ENCODE measurements at places on chromosomes 16 and 17. TPM values are rescaled to one million over a fixed set of nuclear protein-coding genes. Genes with fewer than 3 reads are reported as not detected.

DNA sequence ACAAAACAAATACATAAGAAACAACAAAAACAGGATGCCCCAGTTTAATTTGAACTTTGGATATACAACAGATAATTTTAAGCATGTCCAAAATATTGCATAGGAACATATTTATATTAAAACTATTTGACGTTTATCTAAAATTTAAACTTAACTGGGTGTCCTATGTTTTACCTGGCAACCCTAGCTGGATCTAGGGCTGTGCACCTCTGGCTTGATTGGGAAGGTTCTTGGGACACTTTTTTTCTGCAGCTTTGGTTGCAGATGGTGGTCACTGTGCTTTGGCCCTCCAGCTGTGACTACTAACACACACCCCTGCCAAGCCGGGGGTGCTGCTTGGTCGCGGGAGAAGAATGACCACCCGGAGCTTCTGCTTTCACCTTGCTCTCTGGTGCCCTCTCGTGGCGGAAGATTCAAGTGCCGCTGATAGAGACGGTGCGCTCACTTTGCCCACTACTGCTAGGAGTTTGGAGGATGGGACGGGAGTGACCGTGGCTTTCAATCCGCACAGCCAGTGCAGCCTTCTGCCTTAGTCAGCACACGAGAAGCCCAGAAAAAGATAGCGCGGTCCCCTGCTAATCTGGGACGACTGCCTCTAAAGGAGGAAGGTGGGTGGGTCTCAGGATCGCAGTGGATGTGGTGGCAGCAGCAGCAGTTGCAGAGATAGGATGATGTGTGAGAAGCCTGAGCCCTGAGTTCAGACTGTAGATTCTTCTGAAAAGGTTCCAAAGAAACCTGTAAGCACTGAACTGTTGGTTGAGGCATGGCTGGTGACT, 6.7 kb downstream of the SPACA3 start:
- DNase-seq = peak; percentile 90

- DNase-seq = no peak
Observed at GRCh38 chr16:50491516-50491915, 56.7 kb upstream of the NKD1 start.

GRCh38 chr16:64991001-64991400, 130.9 kb downstream of the CDH11 start:
- DNase-seq = no peak

GRCh38 chr16:1965396-1966001, 873 bp upstream of the RPS2 start:
- no peak for DNase-seq

DNA sequence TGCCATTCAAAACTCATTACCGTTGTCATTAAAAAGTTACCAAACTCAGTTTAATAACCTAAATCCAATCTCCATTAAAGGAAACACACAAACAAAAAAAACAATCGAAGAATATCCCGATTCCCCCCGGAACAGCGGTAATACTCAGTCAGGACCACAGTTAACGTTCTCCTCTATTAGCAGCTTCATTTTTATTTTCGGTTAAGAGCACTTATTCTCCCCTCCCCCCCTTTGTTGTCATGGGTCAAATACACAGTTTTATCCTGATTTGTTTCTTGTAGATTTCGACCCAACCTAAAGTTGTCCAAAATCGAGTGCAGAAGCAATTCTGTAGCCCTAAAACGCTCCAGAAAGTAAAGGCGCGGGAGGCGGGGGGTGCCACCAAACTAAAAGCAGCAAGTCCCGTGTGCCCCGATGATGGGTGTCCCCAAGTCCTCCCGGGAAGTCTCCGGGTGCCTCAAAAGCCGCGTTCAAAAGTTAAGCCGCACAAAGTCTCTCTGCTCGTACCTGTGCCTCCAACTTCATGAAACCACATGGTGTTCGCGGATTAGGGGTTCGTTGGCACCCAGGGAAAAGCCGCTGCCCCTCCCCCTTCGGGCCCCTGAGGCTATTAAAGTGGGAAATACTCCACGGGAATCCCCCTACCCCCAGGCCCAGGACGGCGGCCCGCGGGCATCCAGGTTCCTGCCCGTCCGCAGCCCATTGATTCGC, 996 bp downstream of the SUMO2 start:
- DNase-seq = peak; percentile 65

DNA sequence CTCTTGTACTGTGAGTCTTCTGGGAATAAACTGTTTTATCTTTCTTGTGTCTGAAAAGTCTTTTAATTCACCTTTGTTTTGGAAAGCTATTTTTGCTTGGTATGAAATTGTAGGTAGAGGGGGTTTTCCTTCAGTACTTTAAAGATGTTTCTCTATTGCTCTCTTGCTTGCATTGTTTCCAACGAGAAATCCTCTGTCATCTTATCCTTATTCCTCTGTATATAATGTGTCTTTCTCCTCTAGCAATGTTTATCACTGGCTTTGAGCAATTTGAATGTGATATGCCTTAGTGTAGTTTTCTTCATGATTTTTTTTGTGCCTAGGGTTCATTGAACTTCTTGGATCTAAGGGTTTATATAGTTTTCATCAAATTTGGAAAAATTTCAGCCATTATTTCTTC, 96.3 kb downstream of the CDK5R1 start:
- DNase-seq = no peak

- no peak for DNase-seq
Observed at GRCh38 chr16:60748366-60748765, 1287.9 kb downstream of the CDH8 start.

DNA sequence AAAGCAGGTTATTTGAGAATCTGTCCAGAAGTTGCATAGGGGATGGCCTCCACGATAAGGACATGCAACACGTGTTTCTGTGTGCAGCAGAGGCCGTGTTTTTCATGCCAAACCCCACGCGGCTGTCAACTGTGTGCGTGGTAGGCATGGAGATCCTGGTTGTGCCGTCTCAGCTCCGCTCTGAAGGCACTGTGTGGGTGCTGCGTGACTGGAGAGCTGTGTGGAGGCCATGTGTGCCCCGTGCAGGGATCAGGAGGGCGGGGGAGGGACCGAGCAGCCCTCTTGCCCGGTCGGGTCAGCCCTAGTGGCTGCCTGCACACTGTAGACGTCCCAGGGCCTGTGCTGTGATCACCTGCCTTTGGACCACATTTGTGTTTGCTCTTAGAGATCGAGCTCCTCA, 74.5 kb downstream of the SEC14L1 start:
- DNase-seq = no peak

GRCh38 chr17:57296231-57296630, 39.9 kb downstream of the MSI2 start:
- no peak for DNase-seq

- peak; percentile 88 for DNase-seq
Observed at GRCh38 chr17:76492989-76493501, 8.2 kb downstream of the RHBDF2 start.

DNA sequence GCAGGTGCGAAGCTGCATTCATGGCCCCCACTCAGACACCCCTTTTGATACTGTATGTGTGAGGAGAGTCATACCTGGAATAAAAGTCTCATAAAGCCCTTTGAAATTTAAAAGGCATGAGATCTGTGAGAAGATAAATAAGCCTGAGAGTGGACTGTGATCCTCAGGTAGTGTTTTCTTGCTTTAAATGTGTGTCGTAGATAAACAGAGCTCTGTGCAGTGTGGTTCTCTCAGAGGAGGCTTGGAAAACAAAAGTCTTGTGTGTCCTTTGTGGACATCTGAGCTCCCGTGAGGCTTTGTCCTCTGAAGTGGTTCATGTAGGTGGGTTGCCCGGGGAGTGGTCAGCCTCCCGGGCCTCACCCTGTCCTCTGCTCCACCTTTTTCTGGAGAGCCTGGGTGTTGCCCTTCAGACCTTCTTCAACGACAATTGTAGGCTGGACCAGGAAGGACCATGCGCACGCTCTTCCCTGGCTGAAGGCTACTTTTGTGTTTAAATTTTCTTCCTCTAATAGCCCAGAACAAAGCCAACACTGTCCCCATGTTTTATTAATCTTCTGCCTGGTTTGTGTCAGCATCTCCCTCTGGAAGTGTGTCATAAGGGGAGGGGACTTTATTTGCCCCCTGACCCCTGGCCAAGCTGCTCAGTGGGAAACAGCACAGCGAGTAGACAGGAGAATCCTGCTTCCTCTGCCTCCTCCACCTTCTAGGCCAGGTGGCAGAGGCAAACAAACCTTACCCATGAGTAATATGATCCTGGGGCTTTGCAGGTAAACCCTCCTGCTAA, 151.2 kb downstream of the MSI2 start:
- DNase-seq = no peak

GRCh38 chr16:68166264-68166663, 69.7 kb downstream of the ESRP2 start:
- DNase-seq = no peak

GRCh38 chr16:11298143-11298900, 17.2 kb upstream of the PRM1 start:
- no peak for DNase-seq

- DNase-seq = no peak
Observed at GRCh38 chr16:88002749-88003148, 51.5 kb downstream of the BANP start.

DNA sequence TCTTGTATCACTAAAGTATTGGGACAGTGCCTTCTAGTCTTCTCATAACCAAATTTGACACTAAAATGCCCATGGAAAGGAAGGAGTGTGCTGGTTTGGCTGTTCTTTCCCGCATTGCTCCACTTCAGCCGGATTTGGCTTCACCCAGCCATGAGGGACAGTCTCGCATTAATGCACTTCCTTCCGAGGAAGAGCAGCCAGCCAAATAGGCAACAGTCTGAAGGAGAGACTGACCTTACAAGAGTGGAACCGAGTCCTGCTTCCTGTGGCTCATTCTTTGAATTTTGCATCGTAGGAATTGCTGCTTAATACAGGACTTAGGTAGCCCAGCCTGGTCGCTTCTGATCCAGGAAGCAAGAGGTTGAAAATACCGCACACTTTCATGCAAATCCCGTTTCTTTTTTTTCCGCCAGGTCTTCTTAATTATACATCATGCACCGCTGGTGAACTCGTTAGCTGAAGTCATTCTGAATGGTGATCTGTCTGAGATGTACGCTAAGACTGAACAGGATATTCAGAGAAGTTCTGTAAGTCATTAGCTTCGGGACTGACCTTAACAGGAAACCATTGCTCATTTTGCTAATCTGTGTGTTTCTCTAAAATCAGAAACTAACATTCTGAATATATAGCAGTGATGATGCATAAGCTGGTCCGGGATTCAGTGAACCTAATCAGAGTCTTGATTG, 38.2 kb downstream of the CLEC16A start:
- no peak for DNase-seq

- DNase-seq = no peak
Observed at GRCh38 chr17:55872374-55872773, 121.5 kb downstream of the PCTP start.

- no peak for DNase-seq
Observed at GRCh38 chr16:55622930-55623561, 32.7 kb upstream of the SLC6A2 start.

DNA sequence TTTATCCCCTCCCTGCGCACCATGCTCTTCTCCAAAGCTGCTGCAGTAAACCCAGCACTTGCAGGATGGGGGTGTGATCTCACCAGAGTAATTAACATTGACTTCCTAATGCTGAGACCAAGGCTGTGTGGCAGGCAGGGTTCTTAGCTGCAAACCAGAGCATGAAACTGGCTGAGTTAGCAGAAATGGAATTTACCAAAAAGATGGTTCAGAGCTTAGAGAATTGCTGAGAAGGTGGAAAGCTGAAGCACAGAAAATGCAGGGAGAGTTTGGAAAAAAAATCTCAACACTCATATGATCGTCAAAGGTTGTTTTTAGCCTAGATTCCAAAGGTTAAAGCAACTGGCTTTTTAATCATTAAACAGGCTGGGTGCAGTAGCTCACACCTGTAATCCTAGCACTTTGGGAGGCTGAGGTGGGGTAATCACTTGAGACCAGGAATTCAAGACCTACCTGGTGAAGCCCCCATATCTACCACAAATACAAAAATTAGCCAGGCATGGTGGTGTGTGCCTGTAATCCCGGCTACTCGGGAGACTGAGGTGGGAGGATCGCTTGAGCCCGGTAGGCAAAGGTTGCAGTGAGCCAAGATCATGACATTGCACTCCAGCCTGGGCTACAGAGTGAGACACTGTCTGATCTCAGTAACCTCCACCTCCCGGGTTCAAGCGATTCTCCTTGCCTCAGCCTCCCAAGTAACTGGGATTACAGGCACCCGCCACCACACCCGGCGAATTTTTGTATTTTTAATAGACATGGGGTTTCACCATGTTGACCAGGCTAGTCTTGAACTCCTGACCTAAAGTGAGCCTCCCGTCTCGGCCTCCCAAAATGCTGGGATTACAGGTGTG, 6.0 kb upstream of the TXNDC11 start:
- no peak for DNase-seq

GRCh38 chr17:68592682-68593641, 8.2 kb downstream of the FAM20A start:
- no peak for DNase-seq

Gene TAT
- total RNA-seq = not detected

Gene CCDC40
- total RNA-seq = 8.4 TPM

Gene CLDN7
- 2.5 TPM for total RNA-seq

Gene TMEM97
- total RNA-seq = 5.5 TPM

Gene TMEM238L
- not detected for total RNA-seq

Gene FAM20A
- 2.0 TPM for total RNA-seq

Gene GCGR
- total RNA-seq = not detected
